Stimulated activated CD4-positive, alpha-beta T cell treated with anti-CD3 and anti-CD28 coated beads, Interleukin-15, amount 100 ng/mL, for 1 hour (primary cell): ENCODE measurements at places on chromosomes 2 and 18.

- DNase-seq: no peak
Observed at GRCh38 chr2:61471905-61472805, 1.3 kb upstream of the USP34 start.

DNA sequence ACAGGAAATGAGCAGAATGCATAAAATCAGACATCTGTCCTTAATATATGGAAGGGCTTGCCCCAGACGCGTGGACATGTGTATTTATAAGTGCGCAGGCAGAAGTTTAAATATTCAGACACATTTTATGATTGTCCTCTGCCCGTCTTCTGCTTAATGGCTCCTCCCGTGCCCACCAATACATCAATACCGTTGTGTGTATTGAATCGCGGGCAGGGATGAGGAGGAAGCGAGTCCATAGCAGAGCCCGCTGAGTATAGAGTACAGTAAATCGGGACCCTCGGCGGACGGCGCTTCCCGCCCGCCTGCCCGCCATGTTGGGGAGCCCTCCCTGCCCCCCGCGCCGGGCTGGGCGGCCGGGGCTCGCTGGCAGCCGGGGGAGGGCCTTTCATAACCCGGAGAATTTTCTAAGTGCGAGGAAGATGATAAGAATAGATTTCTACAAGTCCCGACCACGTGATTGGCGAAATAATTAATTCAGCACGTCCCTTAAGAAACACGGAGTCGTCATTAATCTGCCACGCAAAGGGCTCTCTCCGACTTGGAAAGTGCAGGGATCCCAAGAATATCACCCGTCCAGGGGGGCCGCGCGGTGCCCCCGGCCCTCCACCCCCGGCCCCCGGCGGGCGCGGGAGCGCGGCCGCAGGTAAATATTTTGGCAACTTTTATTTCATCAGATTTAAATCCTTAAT, at the start of gene HOXD3:
HOXD3 (plus strand) TSS at position 501 of the 692 bp plus-strand sequence. CDS start 11,808 bp downstream, outside the sequence.
- DNase-seq: no peak

GRCh38 chr2:231191896-231192872, 6.2 kb upstream of the ARMC9 start:
- DNase-seq: no peak

- no peak for DNase-seq
Observed at GRCh38 chr2:163768881-163769695, 33.3 kb upstream of the FIGN start.

GRCh38 chr18:43277164-43277600, at the start of gene SYT4:
Gene SYT4, minus strand, starts transcription at chr18:43277490. Its CDS starts 209 bp downstream, at chr18:43277281.
- DNase-seq: no peak

DNA sequence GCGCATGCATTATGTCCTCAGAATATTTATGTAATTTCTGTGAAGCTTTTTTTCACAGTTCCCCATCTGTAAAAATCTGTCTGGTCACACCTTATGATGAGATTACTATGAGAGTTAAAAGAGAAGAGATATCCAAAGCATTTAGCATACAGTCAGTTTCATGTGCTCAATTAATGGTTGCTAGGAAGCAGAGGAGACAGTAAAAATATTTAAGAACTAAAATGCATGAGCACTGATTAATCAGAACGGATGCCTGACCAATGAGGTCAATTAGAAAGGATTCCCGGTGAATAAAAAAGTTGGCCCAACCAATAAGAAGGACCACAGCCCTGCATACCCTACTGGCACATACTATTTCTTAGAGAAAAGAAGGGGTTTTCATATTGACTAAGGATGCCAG, 12.0 kb upstream of the CRIM1 start:
- DNase-seq: no peak

GRCh38 chr2:182715121-182715891, 751 bp upstream of the DNAJC10 start:
- DNase-seq: no peak

DNA sequence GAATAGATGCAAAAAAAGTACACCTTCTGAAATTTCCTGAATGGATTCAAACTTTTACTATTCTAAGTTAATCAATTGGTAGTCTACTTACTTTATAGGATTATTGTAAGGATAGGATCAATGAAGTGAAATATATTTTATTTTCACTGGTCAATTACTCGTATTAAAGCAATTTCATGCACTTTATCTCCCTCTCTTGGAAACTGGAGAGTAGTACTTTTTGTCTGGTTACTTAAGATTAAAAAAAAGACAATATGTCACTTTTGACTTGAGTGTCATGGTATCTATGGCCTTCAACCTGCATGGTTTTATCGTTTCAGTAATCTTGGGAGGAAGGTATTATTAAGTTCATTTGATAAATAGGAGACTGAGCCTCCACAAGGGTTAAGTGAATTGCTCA, 1.0 kb upstream of the KYNU start:
- DNase-seq: no peak

- DNase-seq: no peak
Observed at GRCh38 chr2:941871-942270, 8.8 kb upstream of the SNTG2 start.

DNA sequence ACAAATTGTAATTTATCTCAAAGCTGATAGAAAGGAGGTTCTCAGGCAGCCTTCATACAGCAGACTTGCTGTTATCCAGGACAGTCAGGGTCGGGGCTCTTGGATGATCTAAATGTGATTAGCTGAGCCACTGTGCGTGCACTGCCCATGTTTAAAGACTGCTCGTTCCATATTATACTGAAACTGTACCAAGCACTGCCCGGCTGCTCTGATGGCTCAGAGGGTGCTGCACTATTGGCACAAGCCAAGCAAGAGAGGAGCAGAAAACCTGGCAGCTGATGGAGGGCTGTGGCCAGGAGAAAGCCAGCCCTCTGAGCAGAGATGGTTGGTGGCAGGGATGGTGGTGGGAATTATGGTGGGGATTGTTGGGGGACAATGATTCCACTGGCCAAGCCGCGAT, 63.4 kb downstream of the COL6A3 start:
- no peak for DNase-seq

GRCh38 chr2:207513551-207514257, 16.1 kb upstream of the CREB1 start:
- DNase-seq: no peak

DNA sequence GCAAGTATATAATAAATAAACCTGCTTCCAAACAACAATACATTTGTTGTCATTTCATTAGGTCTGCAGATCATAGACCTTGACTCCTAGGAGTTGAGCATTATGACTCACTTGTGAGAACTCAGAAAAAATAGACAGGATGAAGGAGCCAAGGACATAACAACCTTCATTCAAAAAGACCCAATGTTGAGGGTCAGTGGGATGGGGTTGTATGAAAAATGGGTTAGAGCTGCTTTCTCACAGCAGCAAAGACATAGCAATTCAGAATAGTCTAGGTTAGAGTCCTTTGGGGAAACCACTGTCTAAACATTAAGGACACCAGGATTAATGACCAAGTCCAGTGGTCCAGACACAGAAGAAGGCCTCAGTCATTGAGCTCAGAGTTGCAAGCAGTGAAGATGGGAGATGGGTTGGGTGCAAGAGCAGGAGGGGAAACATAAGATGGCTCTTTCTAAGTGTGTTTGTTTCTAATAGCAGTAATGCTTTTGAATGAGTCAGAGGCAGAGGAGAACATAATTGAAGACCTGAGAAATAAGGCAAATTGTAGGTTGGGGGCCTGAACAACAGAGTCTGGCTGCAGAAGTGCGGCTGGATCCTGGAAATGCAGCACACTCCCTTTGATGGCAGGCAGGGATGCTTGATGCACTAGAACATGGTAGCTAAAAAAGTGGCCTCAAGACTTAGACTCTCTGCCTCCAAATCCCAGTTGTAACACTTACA, 3.7 kb upstream of the SERPINB10 start:
- DNase-seq: no peak

GRCh38 chr18:79681484-79682387, 2.1 kb downstream of the CTDP1 start:
- DNase-seq: peak; percentile 49

GRCh38 chr2:232776435-232776834, at the start of gene KCNJ13:
Gene KCNJ13, minus strand, starts transcription at chr2:232776565. Its CDS starts 5,203 bp downstream, at chr2:232771362.
- DNase-seq: no peak

DNA sequence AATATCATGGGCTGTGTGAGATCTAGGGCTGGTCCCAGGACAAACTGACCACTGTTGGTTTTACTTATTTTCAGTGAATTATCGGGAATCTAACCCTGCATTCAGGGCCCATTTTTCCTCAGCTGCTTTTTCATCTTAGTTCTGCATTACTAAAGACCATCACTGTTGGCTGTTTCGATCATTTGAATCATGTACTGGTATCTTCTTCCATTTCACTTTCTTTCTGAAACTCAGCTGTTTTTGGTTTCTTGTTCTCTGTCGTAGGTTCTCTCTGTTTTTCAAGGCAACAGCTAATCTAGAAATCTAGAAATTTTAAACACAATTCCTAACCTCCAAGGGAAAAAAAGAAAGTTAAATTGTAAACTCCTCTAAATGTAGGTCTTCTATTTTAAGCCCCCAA, 159.9 kb upstream of the SESTD1 start:
- DNase-seq: no peak

DNA sequence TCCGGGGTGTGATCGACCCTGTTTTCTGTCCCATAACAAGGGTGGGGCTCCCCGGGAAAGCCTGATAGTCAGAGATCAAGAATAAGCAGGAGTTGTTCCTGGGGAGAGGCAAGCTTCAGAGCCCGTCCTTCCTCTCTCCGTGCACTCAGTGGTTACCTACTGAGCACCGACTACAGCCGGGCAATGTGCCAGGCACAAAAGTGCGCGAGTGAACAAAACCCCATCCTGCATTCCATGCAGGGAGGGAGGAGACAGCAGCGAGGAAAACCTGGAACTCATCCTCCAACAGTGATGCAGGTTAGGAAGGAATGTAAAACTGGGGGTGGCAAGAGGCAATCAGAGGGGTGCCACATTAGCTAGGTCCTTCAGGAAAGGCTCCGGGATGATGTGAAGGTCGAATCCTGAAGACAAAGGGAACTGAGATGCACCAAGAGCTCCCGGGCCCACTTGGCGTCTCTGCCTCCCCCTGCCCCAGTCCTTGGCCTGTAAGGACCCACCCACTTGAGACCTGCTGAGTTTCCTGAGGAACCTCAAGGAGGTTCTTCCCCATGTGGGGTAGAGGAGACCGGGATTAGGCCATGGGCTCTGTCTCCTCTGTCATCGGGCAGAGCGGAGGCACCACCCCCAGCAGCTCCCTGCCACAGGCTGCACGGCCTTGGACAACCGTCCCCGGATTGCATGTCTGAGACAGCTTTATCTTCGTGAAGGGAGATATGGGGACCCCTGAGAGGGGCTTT, 198.2 kb downstream of the NDUFA10 start:
- DNase-seq: no peak
